ENCODE measurements at places on chromosomes 2 and 18.

DNA sequence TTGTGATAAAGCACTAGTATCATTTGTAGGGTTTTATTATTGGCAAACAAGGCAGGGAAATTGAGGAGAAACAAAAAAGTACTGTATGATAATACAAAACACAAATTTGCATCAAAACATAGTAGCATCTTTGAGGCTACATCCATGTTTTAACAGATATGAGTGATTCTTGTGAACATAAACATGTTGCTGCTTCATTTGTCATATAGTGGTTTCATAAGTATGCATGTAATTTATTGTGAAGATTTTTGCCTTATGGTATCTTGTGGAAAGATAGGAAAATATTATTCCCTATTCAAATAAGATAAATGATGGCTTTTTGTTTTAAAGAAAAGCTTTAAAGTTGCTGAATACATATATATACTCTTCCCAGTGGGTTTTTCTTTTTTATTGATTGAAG is 60.3 kb downstream of the VRK2 start:
- DNase-seq: no peak

GRCh38 chr2:35522450-35522849 is 833.1 kb upstream of the CRIM1 start:
- no peak for DNase-seq

- no peak for DNase-seq
Observed at GRCh38 chr2:5689750-5690149, 2.4 kb upstream of the SOX11 start.

DNA sequence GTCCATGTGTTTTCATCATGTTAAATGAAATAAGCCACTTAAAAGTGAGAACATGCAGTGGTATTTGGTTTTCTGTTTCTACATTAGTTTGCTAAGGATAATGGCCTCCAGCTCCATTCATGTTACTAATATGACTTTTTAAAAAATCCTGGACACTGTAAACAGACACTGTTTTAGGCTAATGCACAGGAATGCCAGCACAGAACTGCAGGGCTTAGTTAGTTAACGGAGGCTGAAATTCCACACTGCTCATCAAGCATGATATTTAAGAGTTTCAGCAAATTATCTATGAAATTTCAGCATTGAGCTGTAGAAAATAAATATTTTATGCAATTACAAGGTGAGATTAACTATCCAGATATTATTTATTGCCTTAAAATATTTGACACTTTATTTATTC is 42.5 kb upstream of the PAX3 start:
- no peak for DNase-seq

DNA sequence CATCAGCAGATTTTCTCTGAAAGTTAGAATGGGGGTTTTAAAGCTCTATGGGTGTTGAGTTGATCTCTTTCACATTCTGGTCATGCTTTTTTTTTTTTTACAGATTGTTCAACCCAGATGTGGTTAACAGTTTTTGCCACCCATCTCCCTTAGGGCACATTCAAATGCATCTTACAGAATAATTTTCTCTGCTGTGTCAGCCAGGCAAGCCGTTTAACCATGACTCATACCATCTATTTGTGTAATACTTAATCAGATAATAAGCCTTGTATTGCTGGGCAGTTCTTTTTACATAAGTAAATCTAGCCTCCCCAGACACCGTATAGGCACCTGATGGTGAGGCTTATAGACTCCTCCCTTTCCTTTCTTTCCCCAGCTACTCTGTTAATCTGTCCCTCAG is 62.0 kb downstream of the TGIF1 start:
- peak; percentile 72 for DNase-seq

DNA sequence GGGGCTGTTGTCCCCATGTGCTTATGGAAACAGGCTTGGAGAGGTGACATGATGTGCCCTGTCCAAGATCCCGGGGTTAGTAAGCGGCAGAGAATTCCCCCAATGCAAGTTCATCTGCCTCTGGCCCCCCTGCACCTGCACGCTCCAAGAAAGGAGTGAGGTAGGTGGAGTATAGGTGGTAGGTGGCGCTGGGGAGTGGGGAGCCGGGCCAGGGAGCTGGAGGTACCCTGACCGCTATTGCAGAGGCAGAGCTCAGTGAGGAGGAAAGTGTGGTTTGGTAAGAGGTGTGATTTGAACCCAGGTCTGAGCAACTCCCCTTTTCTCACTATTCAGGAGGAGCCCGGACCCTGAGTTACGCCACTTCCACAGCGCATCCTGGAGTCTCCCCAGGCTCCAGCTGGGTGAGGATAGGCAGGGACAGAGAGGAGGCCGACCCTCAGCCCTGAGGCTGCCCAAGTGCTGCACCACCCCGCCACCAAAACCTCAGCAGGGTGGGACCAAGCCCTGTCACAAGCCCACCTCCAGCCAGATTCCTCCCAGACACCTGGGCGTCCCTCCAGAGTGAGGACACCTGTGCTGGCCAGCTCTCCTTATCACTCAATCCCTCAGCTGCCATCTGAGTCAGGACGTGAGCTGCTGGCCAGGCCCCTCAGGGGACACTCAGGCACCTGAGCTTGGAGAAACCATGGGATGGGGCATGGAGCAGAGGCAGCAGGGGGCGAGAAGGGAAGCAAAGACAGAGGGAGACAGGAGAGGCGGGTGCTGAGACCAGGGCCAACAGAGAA is 5.6 kb downstream of the HAAO start:
- no peak for DNase-seq

- DNase-seq: peak; percentile 8
Observed at GRCh38 chr18:34956663-34957062, 84.5 kb upstream of the MAPRE2 start.

- DNase-seq: no peak
Observed at GRCh38 chr2:197328461-197328860, 17.9 kb upstream of the ANKRD44 start.

DNA sequence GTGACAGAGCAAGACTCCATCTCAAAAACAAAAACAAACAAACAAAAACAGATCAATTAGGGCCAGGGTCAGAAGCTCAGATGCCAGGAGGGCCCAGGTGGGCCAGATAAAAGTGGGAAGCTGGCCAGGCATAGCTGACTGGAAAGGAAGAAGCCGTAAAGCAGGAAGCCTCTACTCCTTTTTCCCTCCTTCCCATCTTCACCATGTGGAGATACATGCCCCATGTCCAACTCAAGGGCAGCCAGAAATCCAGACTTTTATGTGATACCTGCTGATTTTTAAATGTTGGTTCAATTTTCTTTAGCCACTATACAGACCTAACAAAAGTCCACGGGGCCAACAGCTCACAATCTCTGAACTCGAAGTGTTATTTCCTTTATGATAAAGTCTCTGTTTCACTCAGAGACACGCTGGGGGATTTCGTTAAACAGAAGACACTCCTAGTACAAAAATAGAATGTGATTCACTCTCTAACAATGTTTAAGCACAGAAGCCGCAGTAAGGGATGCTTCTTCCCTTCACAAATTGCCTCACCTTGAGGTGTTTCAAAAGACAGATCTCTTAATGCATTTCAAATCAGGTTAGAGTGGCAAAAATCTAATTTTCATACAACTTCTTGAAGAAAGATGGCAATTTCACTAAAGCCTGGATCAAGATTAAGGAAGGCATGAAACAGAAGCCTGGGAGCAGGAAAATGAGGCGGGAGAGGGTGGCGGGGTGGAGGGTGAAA is 14.0 kb downstream of the TMEM247 start:
- peak; percentile 75 for DNase-seq

Data from fibroblast of skin of abdomen (primary cell).